ENCODE measurements at places on chromosomes 4 and X.

GRCh38 chr4:181677621-181678020 lies 565.6 kb upstream of the TENM3 start:
- no peak for DNase-seq

DNA sequence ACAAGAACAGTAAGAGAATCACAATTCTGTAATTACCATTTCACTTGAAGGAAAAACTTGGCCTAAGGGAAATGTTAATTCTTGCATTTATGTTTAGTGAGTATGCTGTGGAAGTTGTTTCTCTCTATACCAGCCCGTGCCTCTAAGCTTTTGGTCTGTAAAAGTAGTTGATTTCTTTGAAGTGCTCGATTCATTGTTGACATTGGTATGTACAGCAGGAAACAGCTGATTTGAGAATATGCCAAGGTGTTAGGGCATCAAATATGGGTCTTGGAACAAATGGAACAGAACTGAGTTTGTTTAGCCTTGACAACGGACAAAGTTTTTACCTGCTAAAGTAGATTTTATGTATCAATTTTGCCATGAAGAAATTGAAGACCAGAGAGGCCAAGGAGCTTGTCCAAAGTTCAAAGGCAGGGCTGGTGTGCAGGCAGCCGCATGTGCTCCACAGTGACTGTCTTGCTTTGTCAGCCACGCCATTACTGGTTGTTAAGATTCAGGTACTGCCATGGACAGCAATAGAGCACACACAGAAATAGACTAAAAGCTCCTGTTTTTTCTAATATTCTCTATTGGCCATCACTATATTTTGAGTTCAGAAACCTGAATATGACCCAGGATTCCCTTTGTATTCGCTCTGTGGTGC lies 75.5 kb upstream of the TLR3 start:
- DNase-seq = no peak

GRCh38 chr4:73870260-73870659 lies 1.1 kb downstream of the CXCL1 start:
- no peak for DNase-seq

DNA sequence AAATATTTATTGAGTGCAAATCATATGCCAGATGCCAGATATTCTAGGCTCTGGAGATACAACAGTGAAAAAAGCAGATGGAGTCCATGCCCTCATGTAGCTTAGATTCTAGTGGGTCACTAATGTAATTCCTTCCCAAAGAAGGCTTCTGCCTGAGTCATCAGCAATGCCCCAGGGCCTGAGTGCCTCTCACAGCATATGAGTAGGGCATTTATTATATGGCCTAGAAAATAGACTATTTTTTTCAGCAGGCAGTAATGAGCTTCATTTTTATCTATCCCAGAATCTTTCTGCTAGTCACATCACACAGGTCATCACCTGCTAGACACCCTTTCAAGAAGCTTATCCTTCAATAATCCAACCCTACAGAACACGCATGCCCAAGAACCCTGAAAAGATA lies 22.3 kb downstream of the TMEM31 start:
- no peak for DNase-seq

GRCh38 chr4:121951521-121952110 lies at the start of gene TRPC3:
TSS of gene TRPC3 (minus strand) at chr4:121952060. CDS start at chr4:121951680, 380 bp downstream.
- peak; percentile 8 for DNase-seq

GRCh38 chr4:79854856-79855502 lies 218.1 kb downstream of the ANTXR2 start:
- no peak for DNase-seq

- peak; percentile 65 for DNase-seq
These were observed at the start of gene DIAPH2 for GRCh38 chrX:96684339-96685209. TSS of gene DIAPH2 (plus strand) at chrX:96684842.

GRCh38 chr4:65367306-65367705 lies 303.0 kb downstream of the EPHA5 start:
- no peak for DNase-seq

DNA sequence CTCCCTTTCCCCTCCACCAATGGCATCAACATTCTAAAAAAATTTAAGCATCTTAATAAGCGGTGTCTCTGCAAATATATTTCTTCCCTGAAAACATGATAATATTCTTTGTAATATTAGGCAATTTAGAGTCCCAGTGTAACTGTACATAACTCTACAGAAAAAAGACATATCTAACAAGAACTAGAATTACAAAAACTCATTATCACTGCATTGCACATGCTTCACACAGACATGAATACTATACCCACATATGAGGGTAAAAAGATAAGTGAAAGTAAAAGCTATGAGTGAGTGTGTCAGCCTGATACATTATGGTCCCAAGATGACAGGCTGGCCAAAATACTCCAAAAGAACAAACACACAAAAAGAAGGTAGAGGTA lies 2.4 kb upstream of the FGB start:
- no peak for DNase-seq

GRCh38 chr4:10057023-10057395 lies 35.7 kb upstream of the SLC2A9 start:
- no peak for DNase-seq

DNA sequence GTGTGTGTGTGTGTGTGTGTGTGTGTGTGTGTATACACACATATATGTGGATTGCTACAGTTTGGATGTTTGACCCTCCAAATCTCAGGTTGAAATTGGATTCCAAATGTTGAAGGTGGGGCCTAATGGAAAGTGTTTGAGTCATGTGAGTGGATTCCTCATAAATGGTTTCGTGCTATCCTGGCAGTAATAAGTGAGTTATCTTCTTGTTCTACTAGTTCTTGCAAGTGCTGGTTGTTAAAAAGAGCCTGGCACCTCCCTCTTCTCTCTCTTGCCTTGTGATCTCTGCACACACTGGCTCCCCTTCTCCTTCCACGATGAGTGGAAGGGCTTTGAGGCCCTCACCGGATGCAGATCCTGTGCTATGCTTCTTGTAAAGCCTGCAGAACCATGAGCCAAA lies 344.1 kb downstream of the SH2D1A start:
- DNase-seq = no peak

DNA sequence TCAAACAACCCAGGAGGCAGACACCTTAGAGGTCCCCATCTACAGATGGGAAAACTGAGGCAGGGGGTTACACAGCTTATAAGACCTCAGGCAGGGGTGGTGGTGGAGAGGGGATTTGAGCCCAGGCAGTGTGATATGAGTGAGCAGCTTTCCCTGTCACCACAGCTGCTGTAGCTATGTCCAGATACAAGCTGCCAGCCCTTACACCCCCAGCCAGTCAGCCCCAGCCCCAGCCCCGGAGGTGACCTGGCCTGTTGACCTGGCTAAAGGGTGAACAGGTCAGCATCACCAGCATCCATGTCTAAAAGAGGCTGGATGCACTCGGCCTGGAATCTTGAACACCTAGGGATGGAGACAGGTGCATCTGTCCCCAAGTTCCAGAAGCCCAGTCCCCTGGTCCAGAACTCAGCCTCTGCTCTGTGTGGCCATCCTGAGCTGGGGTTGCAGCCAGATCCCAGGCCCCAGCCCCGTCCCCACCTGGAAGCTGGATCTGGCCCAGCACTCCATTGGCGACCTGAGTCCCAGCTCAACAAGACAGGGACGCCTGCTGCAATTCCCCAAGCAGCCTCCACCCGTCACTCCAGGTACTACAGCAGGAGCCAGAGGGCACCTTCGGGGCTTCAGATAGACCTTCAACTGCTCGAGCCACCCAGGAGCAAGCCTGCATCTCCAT lies 89.5 kb downstream of the JAKMIP1 start:
- DNase-seq = no peak

GRCh38 chr4:155818639-155819038 lies 47.4 kb downstream of the ASIC5 start:
- DNase-seq = no peak

DNA sequence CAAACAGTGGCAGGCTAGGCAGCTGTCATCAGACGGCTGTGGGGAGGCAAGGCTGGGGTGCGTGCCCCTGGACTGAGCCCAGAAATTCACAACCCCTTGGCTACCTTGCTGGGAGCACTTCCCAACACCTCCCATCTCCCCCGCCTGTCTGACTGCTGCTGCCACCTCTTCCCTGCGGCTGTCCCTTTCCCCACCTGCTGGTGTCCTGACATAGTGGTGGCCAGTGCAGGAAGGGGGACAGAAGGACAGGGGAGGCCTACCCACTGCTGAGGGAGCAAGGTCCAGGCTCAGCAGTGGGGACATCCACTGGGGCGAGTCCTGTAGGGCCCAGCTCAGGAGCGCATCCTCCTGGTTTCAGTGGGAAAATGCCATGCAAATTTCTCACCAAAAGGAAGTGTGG lies 3.4 kb downstream of the ABCD1 start:
- no peak for DNase-seq

DNA sequence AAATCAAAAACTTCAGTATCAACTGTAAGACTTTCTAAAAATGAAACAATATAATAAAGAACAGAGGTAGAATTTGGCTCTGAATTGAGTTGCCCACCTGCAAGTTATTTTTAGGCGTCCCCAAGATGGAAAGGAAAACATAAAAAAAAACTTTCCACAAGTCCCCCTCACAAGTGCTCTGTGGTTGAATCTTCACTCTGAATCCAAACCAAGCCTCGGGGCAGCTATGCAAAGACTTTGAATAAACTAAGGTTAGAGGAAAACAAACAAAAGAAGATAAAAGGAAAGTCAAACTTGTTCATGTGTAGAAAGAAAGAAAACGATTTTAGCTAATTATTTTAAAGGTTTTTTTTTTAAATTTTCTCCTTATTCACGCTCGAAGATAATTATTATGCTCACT lies 372.4 kb upstream of the SLIT2 start:
- no peak for DNase-seq

DNA sequence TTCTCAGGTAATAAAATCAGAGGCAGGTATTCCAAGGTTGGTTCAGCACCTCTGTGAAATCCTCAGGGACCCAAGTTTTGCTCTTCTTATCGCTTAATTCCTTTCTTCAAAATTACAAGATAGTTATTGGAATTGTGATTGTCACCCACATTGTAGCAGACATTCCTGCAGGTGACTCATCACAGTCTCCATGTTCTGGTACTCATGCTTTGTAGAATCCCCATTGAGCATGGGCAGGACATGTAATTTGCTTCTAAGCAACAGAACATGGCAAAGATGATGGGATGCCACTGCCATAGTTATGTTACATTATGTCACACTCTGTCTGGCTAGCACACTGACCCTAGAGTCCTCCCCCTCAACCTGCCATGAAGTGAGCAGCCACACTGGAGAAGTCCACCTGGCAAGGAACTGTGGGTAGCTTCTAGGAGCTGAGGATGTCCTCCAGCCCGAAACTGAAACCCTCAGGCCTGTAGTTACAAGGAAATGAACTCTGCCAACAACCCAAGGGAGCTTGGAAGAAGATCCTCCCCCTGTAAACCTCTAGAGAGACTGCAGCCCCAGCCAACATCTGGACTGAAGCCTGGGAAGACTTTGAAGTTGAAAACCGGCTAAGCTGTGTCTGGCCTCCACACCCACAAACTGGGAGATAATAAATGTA lies 58.3 kb upstream of the GUCY1A1 start:
- DNase-seq = no peak

GRCh38 chrX:555725-556666 lies 74.6 kb upstream of the SHOX start:
- DNase-seq = no peak

GRCh38 chr4:149211876-149212275 lies 603.8 kb downstream of the IQCM start:
- no peak for DNase-seq

DNA sequence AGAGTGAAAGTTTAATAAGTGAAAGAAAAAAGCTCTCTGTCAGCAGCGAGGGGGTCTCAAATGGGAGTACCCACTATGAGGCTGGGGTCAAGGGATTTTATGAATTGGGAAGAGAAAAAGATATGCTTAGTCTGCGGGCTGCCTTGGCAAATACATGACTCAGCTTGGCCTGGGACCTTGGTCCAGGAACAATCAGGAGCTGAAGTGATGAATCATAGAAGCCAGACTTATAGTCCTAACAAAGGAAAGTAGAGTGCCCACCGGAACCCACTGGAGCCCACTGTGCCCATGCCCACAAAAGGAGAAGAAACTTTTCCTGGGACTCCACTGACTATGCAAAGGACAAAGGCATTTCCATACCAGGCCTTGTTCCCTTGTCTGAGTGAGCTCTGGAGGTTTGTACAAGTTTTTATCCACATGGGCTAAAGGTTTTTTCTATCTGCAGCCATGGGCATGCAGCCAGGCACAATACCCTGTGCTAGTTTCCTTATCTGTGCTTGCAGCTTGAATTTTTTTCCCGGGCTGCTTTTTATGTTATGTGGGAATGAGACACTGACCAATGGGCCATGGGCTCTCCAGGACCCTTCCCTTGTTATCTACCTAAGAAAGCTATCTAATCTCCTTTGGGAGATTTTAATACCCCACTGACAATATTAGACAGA lies 201.7 kb downstream of the FAM133A start:
- no peak for DNase-seq

DNA sequence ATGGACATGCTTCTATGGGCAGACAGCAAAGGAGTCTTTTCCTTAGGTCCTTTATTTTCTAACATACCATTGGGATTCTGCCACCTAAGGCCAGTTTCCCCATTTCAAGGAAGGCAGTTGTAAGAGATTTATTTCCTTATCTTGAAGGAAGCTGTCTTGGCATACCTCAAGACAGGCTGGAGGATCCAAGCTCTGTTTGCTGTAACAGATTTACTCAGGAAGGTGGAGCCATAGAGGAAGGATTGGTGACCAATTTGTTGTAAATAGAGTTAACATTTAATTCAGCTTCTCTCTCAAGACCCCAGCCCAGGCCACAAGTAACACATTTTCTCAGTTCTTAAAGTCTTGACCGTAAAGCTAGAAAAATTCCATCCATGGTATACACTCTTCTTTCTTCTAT lies 131.6 kb upstream of the TENM3 start:
- DNase-seq = no peak
